ENCODE measurements at places on chromosomes 3 and 15.

DNA sequence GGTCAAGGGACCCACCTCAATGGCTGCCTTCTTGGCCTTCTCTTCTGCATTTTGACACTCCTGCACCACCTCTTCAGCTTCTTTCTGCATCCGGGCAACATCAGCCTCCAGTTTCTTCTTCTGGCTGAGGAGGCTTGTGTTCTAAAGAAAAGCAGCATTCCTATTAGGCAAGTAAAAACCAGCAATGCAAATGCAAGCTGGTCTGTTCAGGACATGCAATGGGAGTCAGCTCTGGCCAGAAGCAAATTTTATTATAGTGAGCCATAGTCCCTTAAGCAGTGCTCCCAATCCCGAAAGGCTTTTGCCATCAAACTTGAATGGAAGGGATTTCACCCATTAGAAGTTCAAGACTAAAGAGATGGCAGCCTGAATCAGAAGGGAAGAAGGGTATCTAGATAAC lies 97.7 kb downstream of the HHLA2 start:
- DNase-seq = no peak

- DNase-seq = no peak
Measured at GRCh38 chr3:111035902-111036301, 35.7 kb upstream of the NECTIN3 start.

GRCh38 chr3:87267953-87268645 lies 8.3 kb downstream of the POU1F1 start:
- DNase-seq = no peak

GRCh38 chr3:21290557-21290956 lies 460.5 kb downstream of the ZNF385D start:
- DNase-seq = no peak

DNA sequence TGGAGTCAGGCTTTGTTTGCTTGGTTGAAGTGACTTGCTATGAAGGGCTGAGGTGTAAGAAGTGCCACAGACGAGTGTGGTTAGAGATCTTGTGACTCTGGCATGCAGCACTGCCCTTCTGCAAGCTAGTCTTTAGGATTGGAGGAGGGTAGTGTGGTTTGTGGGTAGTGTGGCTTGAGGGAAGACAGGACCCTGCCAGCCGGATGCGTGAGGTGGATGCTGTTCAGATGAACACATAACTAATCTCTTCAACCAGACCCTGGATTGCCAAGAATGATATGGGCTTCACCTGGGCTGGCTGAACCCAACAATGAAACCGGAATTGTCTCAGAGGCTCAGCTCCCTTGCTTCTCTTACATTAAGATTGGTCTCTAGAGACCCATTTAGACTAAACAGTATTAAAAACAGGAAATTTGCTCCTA lies 32.7 kb downstream of the STARD9 start:
- peak; percentile 52 for DNase-seq

- DNase-seq = no peak
Measured at GRCh38 chr3:196227121-196227561, 10.8 kb downstream of the SLC51A start.

DNA sequence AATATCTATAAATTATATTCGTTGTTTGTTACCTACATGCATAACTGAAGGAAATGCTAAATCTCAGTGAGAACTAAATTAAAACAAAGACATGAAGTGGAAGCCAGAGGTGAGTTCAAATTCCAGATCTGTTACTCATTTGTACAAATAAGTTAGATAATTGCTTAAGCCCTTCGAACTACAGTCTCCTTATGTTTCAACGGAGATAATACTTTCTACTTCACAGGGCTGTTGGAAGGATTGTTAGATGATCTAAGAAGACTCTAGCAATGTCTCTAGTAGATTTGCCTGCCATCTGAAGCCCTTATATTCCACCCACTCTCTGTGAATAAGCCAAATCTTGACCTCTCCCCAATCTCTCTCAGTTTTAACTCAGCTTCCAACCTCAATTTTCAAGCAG lies 125.8 kb downstream of the P2RY1 start:
- no peak for DNase-seq

DNA sequence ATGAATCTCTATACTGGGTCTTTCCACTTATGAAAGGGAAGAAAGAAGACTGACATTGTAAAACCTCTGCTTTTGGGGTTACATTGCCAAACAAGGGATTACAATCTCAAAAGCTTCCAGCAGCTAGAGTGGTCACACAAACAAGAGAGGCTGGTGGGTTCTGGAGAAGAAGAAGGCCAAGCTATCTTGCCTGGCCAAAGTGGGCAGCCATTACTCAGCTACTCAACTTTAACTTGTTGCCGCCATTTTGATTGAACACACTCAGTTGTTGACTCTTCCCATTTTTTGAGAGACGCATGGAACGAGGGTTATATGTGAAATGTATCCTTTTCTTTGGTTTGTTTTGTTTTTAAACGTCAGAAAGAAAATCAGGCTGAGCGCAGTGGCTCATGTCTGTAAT lies 50.9 kb downstream of the BHLHE40 start:
- no peak for DNase-seq

- no peak for DNase-seq
Measured at GRCh38 chr15:47675735-47676134, 41.6 kb upstream of the SEMA6D start.

DNA sequence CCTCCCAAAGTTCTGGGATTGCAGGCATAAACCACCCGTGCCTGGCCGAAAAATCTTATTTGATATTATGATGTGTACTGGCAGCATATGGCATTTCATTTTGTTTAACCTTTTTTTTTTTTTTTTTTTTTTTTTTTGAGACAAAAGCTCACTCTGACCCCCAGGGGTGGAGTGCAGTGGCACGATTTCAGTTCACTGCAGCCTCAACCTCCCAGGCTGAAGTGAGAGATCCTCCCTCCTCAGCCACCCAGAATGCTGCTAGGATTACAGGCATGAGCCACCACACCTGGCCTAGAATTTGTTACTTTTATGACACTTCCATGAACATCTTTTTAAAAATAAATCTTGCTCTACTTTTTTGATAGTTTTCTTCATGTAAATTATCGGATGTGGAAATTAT lies 12.0 kb downstream of the TERB2 start:
- no peak for DNase-seq

DNA sequence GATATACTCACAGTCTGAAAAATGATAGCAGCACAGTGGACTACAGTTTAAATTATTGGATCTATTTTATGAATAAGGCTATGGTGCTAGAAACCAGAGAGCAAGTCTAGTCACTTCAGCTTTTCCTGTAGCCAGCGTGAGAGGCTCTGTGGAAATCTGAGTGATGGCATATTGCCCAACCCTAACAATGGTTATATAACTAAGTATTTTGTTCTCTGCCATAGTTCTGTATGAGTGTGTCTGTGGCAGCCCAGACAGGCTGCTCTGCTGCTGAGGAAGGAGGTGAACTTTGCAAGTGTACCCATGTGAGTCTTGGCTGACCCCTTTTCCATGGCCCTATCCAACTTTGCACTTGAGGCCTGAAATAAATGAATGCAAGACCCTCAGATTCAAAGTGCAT lies 105.7 kb downstream of the LRTM1 start:
- no peak for DNase-seq

DNA sequence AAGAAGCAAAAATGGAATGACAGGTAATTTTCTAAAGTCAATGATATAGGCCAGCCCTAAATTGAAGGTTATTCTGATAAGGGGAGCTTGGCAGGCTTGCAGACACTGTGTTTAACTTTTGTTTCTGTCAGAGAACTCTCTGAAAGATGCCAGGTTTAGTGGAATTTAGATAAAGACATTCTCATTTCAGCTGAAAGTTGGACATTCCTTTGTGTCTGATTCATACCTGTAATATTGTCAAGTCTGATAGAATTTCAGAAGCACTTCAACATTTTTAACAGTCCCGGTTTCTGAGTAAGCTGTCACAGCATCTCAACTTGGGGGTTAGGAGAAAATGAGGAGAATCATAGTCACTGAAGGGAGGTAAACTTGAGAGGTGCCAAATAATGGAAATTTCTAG lies 84.0 kb downstream of the DIPK2A start:
- no peak for DNase-seq

GRCh38 chr15:90497912-90498311 lies 31.8 kb upstream of the CRTC3 start:
- DNase-seq = no peak

DNA sequence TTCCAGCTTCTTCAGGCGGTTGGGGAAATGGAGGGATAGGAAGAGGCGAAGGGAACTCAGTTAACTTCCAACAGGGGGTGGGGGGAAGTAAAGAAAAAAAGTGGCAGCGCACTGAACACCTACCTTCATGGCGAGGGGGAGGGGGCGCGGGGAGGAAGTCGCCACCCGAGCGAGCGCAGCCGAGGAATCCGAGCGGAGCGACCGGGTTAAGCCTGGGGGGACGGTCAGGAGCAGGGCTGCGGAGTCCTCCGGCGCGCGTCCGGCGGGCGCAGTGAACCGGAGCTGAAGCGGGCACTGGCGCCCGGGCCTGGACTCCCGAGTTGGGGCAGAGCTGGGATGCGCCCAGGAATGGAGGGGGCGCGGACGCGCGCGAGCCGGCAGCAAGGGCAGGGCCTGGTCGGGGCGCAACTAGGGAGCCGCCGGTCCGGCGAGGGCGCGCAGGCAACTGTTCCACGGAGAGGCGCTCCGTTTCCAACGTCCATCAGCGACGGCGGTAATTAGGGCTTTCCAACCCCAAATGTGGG lies at the start of gene WNT5A:
WNT5A (minus strand) TSS at position 450 of the 524 bp plus-strand sequence; CDS start at position 129, 321 bp downstream.
- peak; percentile 49 for DNase-seq

GRCh38 chr3:171528102-171528501 lies 67.9 kb upstream of the TNIK start:
- DNase-seq = no peak

GRCh38 chr3:141854599-141854998 lies 21.8 kb upstream of the ATP1B3 start:
- DNase-seq = no peak

DNA sequence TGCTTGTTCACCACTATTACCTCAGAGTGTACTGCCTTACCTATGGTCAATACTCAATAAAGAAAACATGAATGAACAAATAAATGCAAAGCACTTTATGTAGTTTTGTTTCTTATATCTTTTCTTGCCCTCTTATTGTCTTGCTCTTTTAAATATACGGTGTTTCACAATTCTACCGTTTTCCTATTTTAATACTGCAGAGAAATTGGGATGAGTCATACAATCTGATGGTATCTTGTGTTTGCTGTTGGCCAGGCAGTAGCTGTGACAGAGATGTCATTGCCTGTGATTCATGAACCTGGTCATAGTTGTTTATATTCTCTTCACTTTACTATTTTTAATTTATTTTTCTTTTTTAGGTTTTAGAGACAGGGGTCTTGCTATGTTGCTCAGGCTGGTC lies 48.3 kb downstream of the SERP1 start:
- peak; percentile 23 for DNase-seq

DNA sequence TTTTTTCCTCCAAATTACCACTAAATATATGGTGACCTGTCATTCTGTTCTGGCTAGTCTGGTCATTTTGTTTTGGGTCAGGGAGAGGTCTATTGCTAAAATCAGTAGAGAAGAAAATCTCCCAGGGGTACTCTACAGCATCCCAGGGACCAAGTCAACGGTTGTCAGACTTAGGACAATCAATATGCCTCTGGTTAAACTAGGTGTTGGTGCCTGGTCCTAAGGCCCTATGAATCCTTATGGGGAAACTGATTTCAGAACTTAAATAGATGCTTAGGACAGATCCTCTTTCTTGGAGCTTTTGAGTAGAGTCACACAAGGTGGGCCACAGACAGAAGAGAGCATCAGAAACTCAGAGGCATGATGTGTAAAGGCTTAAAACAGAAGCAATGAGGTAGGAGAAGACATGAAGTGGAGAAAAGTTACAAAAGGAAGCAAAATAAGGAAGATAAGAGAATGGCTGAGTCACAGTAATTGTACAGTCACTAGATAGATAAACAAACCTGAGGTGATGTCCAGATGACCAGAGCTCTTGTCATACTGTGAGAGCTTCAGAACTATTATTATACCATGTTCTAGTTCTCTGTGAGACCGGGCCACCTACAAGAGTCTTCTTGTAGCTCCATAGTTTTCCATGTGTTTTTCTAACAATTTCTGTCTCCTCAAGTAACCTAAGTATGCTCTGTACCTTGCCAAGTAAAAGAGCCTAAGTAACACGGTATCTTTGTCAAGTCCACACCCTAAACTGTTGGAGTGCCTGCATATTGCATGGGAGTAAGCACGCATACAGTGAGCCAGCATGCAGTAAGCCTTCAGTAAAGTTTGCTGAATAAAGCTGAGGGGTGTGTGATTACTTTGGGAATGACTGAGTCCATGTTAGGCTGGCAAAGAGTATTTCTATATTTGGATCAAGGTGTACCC lies 44.6 kb upstream of the LEKR1 start:
- no peak for DNase-seq

- peak; percentile 25 for DNase-seq
Measured at GRCh38 chr3:31550452-31551251, 17.9 kb downstream of the STT3B start.

DNA sequence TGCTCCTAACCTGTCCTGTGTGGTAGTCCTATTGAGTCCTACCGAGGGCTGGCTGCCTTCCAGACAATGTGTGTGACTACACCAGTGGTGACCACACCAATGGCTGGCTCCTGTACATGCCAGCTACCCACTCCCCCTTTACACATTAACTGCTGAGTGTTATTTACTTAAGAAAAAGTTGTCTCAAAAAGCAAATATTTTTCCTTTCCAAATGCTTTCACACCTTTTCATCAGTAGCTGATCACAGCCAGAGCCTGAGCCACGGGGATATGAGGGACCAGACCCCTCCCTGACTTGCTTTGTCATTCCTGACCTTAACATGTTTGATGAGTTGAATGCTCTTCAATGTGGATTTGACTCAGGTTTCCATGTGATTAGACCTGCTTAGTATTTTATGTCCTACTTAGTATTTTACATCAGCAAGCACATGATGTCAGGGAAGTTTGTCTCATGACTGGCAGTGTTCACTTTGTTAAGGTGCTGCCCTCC lies 29.6 kb upstream of the GREM1 start:
- no peak for DNase-seq

DNA sequence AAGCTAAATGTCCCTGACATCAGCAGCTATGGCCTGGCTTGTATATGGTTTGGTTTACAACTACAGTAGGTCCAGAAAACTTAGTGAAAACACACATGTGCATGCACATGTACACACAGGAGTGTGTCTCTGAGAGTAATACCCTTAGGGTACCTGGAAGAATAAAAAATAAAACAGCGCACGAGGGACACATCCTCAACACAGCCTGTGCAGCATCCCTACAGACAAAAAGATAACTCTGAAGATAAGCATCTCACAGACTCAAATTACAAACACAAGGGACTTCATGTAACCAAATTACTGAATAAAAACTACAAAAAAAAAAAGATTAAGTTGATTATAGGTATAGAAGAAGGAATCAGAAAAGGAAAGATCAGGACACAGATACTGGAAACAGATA lies 108.8 kb downstream of the CTNNB1 start:
- DNase-seq = no peak

- DNase-seq = peak; percentile 9
Measured at GRCh38 chr3:13927295-13927694, 47.4 kb upstream of the WNT7A start.

DNA sequence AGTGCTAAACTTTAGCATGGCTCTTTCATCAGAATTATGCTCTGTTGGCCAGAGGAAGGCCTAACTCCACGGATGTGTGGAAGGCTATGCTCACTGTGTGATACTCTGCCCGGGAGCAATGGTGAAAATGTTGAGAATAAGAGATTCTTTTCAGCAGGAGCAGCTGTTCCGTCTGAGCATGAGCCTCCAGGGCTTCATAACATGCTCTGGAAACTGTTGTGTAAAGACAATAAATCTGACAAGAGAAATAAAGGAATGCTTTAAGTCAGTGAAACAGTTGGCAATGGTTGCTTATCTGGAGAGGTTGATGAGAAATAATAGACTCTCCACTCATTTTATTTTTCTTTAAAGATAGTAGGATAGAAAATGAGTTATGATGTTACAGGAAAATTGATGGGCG lies 269.8 kb downstream of the DIPK2A start:
- no peak for DNase-seq

- DNase-seq = no peak
Measured at GRCh38 chr3:147361454-147362420, 44.6 kb downstream of the ZIC4 start.

- no peak for DNase-seq
Measured at GRCh38 chr15:101348643-101349042, 53.6 kb upstream of the SNRPA1 start.

Measured in SW480 (cell line).